Motor neuron (in vitro differentiated cells): ENCODE measurements at places on chromosomes 5 and 9. TPM values are rescaled to one million over a fixed set of nuclear protein-coding genes. Genes with fewer than 3 reads are reported as not detected.

GRCh38 chr5:168076561-168076991, 214.9 kb upstream of the WWC1 start:
- ATAC-seq: no peak

GRCh38 chr9:2991292-2991691, 147.4 kb upstream of the PUM3 start:
- ATAC-seq: no peak

GRCh38 chr9:138103111-138103848, 225.7 kb downstream of the CACNA1B start:
- ATAC-seq: no peak

DNA sequence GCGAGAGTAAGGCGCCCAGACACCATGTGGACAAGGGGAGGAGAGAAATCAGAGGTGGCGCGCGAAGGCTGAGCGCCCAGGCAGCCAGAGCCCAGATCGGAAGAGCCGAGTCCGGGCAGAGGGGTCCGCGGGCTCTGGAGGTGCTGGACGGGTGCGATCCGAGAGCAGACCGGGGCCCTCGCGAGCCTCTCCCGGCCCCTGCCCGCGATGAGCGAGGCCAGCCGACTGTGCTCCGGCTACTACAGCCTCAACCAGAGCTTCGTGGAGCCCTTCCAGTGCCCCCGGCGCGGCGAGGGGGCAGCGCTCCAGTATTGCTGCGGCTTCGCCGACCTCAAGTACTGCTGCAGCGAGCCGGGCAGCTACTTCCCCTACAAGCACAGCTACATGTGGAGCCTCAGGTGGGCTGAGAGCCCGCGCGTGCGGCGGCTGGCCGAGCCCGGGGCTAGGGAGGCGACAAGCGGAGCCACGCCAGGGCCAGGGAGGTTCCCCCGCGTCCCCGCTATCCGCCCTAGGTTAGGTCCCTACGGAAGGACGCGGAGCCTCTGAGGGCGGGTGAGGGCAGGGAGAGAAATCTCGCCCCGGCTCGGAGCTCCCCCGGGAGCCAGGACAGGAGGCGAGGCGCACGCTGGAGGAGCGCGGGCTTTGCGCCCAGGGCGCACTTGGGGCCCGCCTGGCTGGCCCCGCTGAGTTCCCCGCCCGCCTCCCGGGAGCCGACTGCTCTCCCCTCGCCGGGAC, at the start of gene SHISAL2B:
SHISAL2B (plus strand) TSS at position 87 of the 735 bp plus-strand sequence; CDS start at position 208, 121 bp downstream.
- ATAC-seq: peak; percentile 84

DNA sequence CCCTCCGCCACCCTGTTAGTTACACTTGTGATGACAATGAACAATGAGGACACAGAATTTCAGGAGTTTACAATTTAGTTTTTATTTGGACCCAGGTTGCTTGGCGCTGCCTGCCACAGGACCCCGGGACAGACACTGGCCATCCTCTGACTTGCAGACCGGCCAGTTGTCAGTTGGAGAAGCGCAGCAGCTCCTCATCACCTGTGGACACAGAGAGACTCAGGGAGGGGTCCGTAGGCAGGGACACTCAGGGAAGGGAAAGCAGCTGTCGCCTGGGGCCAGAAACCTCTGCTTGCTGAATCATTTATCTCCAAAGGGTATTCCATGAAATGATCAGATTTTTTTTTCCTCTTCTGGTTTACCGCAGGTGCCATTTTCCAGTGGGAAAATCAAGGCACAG, 18.0 kb downstream of the AMBP start:
- no peak for ATAC-seq

DNA sequence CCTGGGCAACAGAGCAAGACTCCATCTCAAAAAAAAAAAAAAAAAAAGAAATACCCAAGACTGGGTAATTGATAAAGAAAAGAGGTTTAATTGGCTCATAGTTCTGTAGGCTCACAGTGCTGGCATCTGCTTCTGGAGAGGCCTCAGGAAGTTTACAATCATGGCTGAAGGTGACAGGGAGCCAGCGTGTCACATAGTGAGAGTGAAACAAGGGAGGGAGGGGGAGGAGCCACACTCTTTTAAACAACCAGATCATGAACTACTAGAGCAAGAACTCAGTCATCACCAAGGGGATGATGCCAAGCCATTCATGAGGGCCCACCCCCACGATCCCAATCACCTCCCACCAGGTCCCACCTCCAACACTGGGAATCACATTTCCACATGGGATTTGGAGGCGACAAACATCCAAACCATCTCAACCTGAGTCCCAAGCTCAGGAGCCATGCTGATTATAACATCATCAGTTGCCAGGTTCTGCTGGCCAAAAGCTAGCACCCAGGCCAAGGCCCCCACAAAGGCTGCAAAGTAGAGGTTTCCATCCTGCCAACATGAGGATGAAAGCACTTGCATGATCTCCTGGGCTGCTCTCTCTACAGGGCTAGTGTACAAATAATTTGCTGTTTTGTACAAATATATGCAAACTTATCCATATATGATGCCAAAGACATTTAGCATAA, 15.3 kb downstream of the DENND1A start:
- ATAC-seq: no peak

DNA sequence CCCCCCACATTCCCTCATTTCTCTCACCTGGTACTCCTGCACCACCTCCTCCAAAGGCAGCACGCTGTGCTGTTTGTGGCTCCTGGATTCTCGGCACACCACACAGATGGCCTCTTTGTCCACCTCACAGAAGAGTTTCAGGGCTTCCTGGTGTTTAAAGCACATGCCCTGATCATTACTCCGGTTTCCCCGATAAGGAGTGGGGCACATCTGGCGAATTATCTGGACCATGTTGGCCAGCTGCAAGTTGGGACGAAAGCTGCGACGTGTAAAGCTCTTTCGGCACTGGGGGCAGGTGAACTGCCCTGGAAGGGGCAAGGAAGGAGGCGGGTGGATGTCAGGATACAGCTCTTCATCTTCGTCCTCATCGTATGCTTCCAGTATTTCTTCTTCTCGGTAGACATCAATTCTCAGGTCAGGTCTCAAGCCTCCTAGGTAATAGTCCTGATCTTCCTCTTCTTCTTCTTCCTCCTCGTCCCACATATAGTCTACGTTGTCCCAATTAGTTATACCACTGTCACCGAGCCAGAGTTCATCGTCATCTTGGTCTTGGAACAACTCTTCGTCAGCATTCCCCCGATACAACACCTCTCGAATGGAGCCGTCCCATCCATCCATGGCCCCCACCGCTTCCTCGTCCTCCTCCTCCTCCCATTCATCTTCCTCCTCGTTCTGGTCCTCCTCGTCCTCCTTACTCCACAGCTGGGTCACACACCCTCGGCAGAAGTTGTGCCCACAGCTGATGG, 796 bp downstream of the TRIM52 start:
- no peak for ATAC-seq

DNA sequence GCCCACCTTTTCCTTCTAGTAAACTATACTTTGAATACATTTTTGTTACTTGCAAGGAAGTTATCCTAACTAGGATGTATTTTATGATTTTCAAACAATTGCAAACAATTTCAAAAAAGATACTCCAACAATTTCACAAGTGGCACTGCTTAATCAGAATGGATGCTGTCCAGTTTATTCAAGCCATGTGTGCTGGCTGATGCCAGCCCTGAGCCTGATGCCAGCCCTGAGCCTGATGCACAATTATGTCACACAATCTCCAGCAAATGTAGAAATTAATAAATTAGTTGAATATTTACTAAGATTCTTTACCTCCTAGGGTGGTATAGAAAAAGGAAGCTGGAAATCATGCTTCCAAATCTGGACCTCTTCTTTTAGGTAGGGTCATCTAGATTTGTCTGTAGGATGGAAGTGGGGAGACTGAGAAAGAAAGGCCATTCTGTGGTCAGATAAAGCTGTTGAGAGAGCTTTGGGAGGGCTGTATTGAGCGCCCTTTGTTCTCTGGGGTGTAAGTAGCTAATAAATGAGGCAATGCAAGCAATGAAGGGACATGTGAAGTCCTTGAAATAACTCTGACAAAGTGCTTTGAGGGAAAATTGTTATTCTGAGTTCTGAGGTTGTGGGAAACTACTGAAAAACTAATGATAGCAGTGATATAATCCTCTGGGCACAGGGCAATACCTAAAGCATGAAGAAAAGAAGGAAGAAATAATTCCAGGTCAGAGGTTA, 5.8 kb upstream of the C6 start:
- no peak for ATAC-seq

GRCh38 chr9:99056886-99057664, 47.8 kb upstream of the TGFBR1 start:
- no peak for ATAC-seq

DNA sequence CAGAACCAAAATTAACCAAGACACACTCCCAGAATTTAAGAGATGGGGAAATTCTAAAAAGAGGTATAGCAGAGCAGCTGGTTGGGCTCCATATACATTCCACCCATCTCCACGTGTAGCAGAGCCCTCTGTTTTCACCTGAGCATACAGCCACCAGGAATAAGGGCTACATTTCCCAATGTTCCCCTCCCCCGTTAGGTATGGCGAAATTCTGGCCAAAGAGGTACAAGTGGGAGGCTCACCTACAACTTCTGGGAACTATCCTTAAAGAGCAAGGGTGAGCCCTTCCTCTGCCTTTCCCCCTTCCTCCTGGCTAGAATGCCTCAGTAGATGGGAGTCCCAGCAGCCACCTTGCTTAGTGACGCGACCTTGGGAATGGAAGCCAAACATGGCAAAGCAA, 5.3 kb upstream of the SAP30L start:
- ATAC-seq: no peak

GRCh38 chr9:121154782-121155181, 46.9 kb downstream of the RAB14 start:
- ATAC-seq: no peak

DNA sequence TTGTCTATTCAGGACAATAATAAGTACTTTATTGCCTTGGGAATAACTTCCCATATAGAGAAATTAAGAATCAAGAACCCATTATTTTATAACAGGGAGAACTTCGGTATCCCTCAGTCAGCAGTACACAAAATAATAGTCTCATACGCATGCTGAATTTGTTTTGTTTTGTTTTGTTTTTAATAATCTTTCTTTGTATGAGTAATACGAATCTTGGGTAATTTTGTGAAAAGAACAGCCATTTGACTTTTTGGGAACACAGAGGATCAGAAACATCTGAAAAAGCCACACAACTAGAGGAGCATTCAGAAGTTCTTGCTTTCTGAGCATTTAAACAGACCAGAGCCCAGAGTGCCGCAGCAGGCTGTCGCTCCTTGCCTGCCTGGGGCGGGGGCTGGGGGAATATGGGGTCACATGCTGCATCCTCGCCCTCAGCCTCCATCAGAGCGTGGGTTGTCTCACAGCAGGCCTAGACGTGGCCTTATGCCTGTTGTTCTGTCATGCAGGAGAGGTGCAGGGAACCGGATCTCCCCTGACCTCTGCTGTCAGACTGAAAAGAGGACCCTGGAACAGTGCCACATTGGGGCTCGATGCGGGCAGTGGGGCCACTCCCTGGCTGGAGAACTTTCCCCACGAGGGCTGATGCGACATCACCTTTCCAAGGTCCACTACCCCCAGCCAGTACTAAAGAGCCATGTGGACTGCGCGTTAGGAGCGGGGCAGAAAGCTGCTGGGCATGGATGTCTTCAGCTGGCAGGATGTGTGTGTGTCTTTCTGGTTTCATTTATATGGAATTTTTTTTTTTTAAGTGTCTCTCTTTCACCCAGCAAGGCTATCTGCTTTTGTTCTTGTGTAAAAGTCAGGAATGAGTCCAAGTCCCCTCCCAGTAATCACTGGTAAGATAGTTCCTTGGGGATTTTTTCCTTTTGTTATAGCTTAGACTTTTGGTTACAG, 133.4 kb upstream of the OTULINL start:
- ATAC-seq: no peak

DNA sequence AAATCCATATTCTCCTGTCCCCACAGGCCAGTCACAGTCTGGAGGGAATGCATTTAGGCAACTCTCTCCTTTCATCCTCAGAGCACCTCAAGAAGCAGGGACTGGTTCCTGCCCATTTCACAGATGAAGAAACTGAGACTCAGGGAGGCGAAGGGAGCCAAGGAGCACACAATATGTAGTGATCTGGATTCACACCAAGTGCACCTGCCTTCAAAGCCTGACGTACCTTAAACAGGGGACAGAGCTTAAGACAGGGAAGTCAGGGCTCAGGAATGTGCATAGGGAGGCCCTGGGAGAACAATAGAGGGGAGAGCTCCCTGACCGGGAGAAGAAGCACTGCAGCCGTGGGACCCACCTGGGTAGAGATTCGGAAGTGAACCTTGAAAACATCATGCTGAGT, 83.0 kb downstream of the GABBR2 start:
- ATAC-seq: no peak

DNA sequence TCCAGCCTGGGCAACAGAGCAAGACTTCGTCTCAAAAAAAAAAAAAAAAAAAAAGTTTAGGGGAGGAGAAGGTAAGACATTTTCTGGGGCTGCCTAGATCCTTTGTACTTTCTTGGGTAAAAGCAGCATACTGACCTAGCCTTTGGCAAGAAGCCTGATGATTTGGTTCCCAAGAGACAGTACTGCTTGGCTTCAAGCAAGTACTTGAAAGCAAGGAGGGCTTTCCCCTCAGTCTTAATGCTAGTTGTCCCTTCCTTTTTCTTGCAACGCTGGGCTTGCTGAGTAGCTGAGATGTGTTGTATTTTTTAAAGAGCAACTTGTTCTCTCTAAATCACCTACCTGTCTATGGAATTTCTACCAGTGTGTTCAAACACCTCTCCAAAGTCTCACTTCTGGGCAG, 76.2 kb downstream of the INSYN2B start:
- no peak for ATAC-seq

DNA sequence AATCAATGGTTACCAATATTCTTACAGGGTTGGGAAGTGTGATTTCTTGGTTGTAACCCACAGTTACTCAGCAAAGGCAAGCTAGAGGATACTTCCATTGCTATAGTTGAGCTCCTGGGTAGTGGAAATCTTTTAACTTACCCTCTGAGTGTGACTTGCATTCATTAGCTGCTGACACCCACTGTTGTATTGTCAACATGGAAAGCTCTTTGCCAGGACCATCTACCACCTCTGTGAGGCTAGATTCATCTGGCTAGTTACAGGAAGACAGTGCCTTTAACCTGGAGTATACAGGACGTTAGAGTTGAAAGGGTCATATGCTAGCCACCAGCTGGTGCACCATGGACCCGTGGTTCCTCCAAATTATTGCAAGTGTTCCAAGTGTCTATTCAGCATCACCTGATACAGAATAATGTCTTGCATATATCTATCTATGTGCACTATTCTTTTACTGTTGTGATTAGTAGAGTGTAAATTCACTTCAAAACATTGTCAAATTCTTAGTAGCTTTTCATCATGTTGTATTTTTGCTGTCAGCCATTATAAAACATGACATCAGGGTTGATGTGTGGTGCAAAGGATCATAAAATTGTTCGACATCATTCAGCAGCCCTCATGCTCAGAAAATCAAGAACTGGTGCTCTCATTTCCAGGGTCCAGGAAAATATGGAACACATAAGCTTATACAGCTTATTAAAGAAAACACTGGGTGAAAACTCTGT, 239.0 kb downstream of the PJA2 start:
- no peak for ATAC-seq

GRCh38 chr5:92581690-92582089, 999.3 kb downstream of the NR2F1-AS1 start:
- no peak for ATAC-seq

HSD17B3 gene
- 0.36 and 1.8 TPM in 2 replicates for total RNA-seq

CARTPT gene
- total RNA-seq: 0.29 TPM in 1 of 2 replicates, not detected in the other

STC2 gene
- 3.1 and 4.7 TPM in 2 replicates for total RNA-seq

GAPT gene
- 0.63 TPM in 1 of 2 replicates, not detected in the other for total RNA-seq

RASGRF2 gene
- 1.6 and 1.8 TPM in 2 replicates for total RNA-seq

SOHLH1 gene
- total RNA-seq: 0.15 and 0.16 TPM in 2 replicates

PCSK5 gene
- 3.3 and 3.5 TPM in 2 replicates for total RNA-seq

PELO gene
- total RNA-seq: 9.9 and 10.1 TPM in 2 replicates
